Dermis lymphatic vessel endothelial cell (primary cell): ENCODE measurements at places on chromosomes 7 and 10. TPM values are rescaled to one million over a fixed set of nuclear protein-coding genes. Genes with fewer than 3 reads are reported as not detected.

PRRT4 gene
- not detected in 2 replicates for total RNA-seq

SORCS1 gene
- not detected in 2 replicates for total RNA-seq

ZNF365 gene
- under 0.01 TPM in 1 of 2 replicates, not detected in the other for total RNA-seq

PTN gene
- total RNA-seq: not detected in 2 replicates

ACHE gene
- 2.2 and 5.1 TPM in 2 replicates for total RNA-seq

SKIDA1 gene
- total RNA-seq: 4.0 and 5.4 TPM in 2 replicates

ANXA8L1 gene
- not detected in 2 replicates for total RNA-seq

COX19 gene
- 6.3 and 6.8 TPM in 2 replicates for total RNA-seq

DUSP5 gene
- 47.5 and 54.9 TPM in 2 replicates for total RNA-seq

ACSM6 gene
- not detected in 2 replicates for total RNA-seq

MSMB gene
- total RNA-seq: not detected in 2 replicates

TET1 gene
- total RNA-seq: 0.76 and 1.1 TPM in 2 replicates

SPDYE5 gene
- not detected in 2 replicates for total RNA-seq

TFEC gene
- 0.09 and 0.22 TPM in 2 replicates for total RNA-seq

ADAMTS14 gene
- total RNA-seq: under 0.01 and 0.11 TPM in 2 replicates

TNPO3 gene
- total RNA-seq: 40.0 and 52.3 TPM in 2 replicates

TFPI2 gene
- total RNA-seq: 25.2 and 202 TPM in 2 replicates

BEND7 gene
- 6.7 and 9.3 TPM in 2 replicates for total RNA-seq

PDGFA gene
- 49.2 and 97.9 TPM in 2 replicates for total RNA-seq

AHR gene
- 112 and 165 TPM in 2 replicates for total RNA-seq
